ENCODE measurements at places on chromosomes 2 and 18.
A peak's percentile ranks its signal among the peaks of the same experiment; 100 is the strongest.

DNA sequence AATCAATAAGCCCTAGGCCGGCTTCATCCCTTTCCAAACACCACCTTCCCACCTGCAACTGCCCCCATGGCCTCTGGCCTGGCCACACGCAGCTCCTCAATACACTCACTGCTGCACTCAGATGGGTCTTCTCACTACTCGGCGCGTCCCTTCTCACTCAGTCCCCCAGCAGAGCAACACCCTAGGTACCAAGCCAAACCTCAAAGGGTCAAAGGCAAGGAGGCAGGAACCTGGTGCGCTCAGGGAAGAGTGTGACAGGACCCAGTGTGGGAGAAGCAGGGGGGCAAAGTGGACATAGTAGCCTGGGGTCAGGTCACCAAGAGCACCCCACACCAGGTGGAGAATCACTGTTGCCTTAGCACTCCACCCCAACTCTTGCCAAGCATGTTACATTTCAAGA is 90.6 kb downstream of the TTC32 start:
- no peak for DNase-seq
- H3K4me1 ChIP-seq = peaks cover 85% of the 10 kb centered on the region
- no peaks in the 10 kb centered on the region for H3K27me3 ChIP-seq

GRCh38 chr2:30301551-30301950 is 70.2 kb downstream of the LBH start:
- no peak overlapping the region for H3K27ac ChIP-seq
- DNase-seq = no peak
- no peak overlapping the region for H3K4me3 ChIP-seq
- H3K27me3 ChIP-seq = no peaks in the 10 kb centered on the region
- H3K36me3 ChIP-seq = no peaks in the 10 kb centered on the region

GRCh38 chr2:128626760-128627511 is 308.3 kb upstream of the HS6ST1 start:
- H3K27ac ChIP-seq = no peak overlapping the region
- DNase-seq = no peak
- no peaks in the 10 kb centered on the region for H3K27me3 ChIP-seq
- H3K36me3 ChIP-seq = no peaks in the 10 kb centered on the region

GRCh38 chr18:28823506-28824182 is 646.7 kb upstream of the CDH2 start:
- DNase-seq = no peak
- no peak overlapping the region for H3K27ac ChIP-seq
- H3K36me3 ChIP-seq = no peaks in the 10 kb centered on the region
- no peak overlapping the region for H3K4me3 ChIP-seq

DNA sequence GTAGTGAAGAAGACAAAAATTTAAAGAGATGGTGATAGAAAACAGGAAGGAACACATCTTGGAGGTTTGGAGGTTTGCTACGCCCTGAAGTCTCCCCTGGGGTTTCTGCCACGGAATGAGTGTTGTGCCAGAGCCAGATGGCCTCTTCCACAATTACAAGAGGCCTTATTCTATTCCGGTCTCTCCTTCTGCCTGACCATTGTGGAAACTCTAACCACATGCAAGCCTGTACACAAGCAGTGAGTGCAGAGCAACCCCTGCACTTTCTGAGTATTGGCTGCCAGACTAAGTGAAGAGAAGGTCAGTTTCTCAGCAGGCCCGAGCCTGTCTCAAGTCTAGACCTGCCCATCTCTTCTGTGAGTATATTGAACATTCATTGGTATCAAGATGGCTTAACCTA is 22.7 kb upstream of the MYO1B start:
- H3K4me3 ChIP-seq = no peak overlapping the region
- no peaks in the 10 kb centered on the region for H3K27me3 ChIP-seq
- H3K36me3 ChIP-seq = no peaks in the 10 kb centered on the region
- DNase-seq = no peak
- H3K4me1 ChIP-seq = peaks cover 10% of the 10 kb centered on the region

DNA sequence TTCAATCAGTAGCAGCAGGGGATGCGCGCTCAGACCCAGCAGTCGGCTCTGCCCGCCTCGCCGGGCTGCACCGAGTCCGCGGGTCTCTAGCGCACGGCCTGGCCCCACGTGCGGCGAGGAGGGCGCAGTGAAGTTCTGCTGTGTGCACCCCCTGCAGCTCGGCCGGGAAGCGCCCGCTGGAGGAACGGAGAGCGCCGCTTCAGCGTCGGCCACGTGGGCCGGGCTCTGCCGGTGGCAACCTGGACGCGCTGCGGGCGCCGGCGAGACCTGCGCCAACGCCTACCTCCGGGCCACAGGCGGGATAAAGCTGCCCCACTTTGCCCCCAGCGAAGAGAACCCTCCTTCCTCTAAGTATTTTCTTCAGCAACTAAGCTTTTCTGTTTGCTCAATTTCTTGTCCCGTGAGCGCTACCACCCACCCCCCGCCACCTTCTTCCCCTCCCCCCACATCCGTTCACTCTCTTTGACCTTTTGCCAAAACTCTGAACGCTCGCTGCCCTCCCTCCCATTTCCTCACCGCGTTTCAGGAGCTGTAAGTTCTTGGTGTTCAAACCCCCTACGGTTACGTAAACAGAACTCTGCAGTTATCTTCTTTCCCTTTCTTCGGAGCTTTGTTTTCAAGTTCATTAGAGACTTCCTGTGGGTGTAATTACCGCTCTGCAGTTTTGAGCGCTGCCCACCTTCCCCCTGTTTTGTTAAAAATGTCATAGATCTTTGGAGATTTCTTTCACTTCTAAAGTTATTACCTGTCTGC is 42.6 kb upstream of the EDAR start:
- no peak overlapping the region for H3K27ac ChIP-seq
- H3K36me3 ChIP-seq = no peaks in the 10 kb centered on the region
- DNase-seq = no peak
- peaks cover 5% of the 10 kb centered on the region for H3K4me1 ChIP-seq
- peak overlapping the region; percentile 61 for H3K4me3 ChIP-seq
- no peaks in the 10 kb centered on the region for H3K27me3 ChIP-seq

DNA sequence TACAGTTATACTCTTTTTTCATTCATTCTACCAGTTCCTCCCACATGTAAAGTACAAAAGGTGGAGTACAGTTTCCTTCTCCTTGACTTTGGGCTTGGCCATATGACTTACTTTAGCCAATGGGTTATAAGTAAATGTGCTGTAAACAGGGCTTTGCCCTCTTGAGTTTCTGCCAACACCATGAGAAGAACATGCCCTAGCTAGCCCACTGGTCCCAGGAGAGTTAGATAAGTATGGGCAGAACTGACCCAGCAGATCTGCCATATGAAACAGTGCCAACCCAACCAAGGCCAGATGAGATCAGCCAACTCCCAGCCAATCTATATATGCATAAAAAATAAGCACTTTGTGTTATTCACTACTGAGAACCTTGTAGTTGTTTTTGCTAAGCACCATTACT is 25.5 kb downstream of the ZC3H8 start:
- H3K4me1 ChIP-seq = peaks cover 10% of the 10 kb centered on the region
- H3K4me3 ChIP-seq = no peak overlapping the region
- no peak for DNase-seq
- H3K27ac ChIP-seq = no peak overlapping the region
- no peaks in the 10 kb centered on the region for H3K27me3 ChIP-seq

DNA sequence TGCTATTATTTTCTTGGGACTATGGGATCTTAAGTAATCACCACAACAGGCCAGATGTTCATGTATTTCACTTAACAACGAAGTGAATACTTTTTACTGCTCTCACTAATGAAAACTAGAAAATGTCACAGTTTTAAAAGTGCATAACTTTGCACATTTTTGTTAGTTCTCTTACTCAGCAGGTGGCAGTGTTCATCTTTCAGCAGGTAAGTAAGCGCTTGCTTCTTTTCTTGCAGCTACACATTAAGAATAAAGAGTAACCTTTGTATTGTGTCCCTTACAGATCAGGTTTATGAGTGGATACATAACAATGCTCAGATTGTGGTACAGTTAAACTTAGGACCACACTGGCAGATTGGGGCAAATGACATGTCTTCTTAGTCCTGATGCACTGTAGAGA is 61.0 kb downstream of the DAW1 start:
- H3K36me3 ChIP-seq = no peaks in the 10 kb centered on the region
- DNase-seq = no peak
- H3K27ac ChIP-seq = no peak overlapping the region
- H3K4me3 ChIP-seq = no peak overlapping the region

- no peak overlapping the region for H3K4me3 ChIP-seq
- no peaks in the 10 kb centered on the region for H3K36me3 ChIP-seq
- H3K27ac ChIP-seq = no peak overlapping the region
- H3K4me1 ChIP-seq = peaks cover 11% of the 10 kb centered on the region
- no peaks in the 10 kb centered on the region for H3K27me3 ChIP-seq
Observed at GRCh38 chr2:22076454-22076853, 952.7 kb downstream of the TDRD15 start.

DNA sequence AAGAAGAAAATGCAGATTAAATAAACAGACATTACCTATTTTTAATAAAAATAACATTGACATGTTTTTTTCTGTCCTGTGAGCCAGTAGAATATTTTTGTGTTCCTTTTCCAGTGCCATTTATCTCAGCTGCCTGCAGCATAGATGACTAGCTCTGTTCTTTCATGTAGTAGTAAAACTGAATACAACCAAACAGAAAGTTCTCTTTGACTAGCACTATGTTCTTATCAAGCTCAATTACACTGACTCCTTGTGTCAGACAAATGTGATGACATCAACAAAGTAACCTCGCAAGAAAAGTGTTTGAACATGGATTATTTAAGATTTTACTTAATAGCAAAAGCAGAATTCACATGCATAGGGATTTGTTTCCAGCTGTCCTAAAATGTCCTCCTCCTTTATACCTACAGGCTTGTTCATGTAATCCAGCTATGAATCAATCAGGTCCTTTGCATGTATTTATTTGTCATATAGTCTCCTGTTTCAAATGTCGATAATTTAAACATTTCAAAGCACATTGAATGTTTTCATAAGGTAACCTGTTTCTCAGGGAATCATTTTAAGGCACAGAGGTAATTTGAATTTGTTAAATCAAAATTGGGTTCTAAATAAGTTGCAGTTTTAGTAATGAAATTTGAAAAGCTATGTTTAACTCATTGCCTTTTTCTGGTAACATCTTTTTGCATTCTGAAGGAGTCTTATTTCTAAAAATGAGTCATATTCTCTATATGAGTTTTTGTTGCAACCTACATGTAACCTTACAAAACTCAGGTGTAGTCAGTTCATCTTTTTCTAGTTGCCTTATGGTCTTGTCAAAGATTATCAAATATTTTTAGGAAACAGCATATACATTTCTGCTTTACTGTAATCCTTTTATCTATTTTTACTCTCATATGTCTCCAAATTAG is 215.3 kb upstream of the GULP1 start:
- no peaks in the 10 kb centered on the region for H3K27me3 ChIP-seq
- no peaks in the 10 kb centered on the region for H3K36me3 ChIP-seq
- H3K27ac ChIP-seq = no peak overlapping the region
- no peak overlapping the region for H3K4me3 ChIP-seq
- no peaks in the 10 kb centered on the region for H3K4me1 ChIP-seq
- DNase-seq = no peak

DNA sequence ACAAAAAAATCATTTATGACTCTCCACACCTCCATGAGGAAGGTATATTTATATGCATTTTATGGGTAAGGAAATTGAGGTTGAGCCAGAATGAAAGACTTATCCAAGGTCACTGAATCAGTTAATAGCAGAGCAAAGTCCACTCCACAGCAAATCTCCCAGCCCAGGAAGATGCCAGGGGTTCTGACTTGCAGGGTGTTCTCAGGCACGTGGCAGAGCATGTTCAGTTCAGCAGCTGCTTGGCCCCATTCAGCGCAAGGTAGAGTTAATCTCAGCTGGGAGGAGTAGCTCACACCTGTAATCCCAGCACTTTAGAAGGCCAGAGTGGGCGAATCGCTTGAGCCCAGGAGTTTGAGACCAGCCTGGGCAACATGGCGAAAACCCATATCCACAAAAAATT is 17.8 kb upstream of the DGKD start:
- no peak for DNase-seq
- H3K36me3 ChIP-seq = no peaks in the 10 kb centered on the region
- no peaks in the 10 kb centered on the region for H3K4me1 ChIP-seq
- H3K27me3 ChIP-seq = no peaks in the 10 kb centered on the region
- H3K27ac ChIP-seq = no peak overlapping the region
- no peak overlapping the region for H3K4me3 ChIP-seq

DNA sequence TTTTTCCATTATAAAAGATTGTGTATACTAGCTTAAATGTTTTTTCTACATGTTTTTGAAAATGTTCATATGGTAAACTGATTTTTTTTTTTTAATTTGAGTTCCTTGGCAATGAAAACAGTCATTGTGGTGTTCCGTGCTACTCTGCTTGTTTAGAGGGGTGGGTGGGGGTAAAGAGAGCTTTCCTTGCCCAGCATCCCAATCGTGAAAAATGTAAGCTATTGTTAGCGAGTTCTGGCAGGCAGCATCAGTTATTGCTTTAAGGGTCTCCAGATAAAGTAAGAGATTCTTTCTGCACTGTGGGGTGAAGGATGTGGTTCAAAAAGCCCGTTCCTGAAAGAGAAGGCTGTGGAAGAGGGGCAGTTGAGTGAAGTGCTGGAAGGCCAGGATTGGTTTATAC is 118.4 kb downstream of the TANC1 start:
- peaks cover 93% of the 10 kb centered on the region for H3K4me1 ChIP-seq
- peak overlapping the region; percentile 95 for H3K27ac ChIP-seq
- no peak for DNase-seq

DNA sequence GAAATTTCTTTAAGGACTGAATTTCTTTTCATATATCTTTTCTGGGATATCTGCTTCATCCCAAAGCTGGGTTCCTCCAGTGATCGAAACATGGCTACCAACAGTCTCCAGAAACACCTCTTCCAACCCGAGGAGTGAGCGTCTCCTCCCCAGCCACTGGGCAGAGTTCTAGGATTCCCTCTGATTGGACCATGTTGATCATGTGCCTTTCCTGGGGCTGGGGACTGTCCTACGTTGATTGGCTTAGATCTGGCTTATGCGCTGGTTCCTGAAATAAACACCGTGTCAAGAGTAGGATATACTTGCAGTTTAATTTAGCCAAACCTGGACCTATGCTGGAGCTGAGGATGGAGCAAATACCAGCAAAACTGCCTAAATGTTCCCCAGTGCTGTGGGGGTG is 55.5 kb upstream of the SLC16A14 start:
- H3K27ac ChIP-seq = no peak overlapping the region
- H3K4me1 ChIP-seq = no peaks in the 10 kb centered on the region

- no peak overlapping the region for H3K27ac ChIP-seq
- H3K27me3 ChIP-seq = no peaks in the 10 kb centered on the region
- no peak overlapping the region for H3K4me3 ChIP-seq
- DNase-seq = no peak
- H3K36me3 ChIP-seq = no peaks in the 10 kb centered on the region
- H3K4me1 ChIP-seq = no peaks in the 10 kb centered on the region
Observed at GRCh38 chr2:108189316-108189715, 50.5 kb upstream of the SULT1C3 start.

DNA sequence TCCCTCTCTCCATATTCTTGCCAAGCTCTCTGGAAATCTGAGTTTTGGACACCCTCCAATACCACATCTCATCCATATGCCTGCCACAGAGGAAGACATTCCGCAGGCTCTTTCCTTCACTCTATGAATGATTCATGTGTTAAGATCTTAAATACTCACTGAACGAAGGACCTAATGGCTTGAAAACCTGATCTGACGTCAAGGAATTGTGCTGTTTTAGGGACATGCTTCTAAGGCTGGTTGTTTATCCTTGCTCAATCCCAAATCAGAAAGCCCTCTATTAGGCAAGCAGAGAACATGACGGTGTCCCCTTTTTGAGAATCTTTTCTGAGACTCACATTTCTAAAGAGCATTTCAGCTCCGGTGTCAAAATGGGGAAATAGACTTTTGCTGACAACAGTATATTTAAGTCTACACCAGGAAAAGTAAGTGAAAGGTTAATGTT is 83.7 kb upstream of the GALNT5 start:
- H3K27ac ChIP-seq = peak overlapping the region; percentile 36
- H3K27me3 ChIP-seq = no peaks in the 10 kb centered on the region
- H3K36me3 ChIP-seq = no peaks in the 10 kb centered on the region
- peak overlapping the region; percentile 21 for H3K4me3 ChIP-seq
- DNase-seq = no peak
- H3K4me1 ChIP-seq = peaks cover 7% of the 10 kb centered on the region

Data from thoracic aorta (tissue), 2 donors.